PC-9 (cell line): ENCODE measurements at places on chromosomes 5 and 9. TPM values are rescaled to one million over a fixed set of nuclear protein-coding genes. Genes with fewer than 3 reads are reported as not detected.

DNA sequence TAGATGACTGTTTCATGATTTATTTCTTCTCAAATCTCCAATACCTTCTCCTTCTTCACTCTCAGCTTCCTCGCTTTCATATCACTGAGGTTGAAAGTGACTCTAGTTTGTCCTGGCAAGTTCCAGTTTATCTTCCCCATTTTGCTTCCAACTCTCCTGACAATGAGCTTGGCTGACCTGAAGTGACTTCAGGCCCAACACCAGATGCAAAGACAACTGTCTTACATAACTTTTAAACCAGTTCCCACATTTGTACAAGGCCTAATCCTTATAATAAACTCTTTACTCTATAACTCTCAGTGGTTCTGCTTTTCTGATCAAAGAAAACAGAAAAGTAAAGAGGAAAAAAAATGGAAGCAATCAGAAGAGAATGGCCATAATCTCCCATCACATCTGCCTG, 22.0 kb downstream of the GNG10 start:
- no peak overlapping the region for H3K27ac ChIP-seq
- H3K4me3 ChIP-seq: no peak overlapping the region
- H3K36me3 ChIP-seq: no peaks in the 10 kb centered on the region
- H3K4me1 ChIP-seq: no peaks in the 10 kb centered on the region
- DNase-seq: no peak

SUSD3 gene
- 8.4 and 8.7 TPM in 2 replicates for total RNA-seq

DNA sequence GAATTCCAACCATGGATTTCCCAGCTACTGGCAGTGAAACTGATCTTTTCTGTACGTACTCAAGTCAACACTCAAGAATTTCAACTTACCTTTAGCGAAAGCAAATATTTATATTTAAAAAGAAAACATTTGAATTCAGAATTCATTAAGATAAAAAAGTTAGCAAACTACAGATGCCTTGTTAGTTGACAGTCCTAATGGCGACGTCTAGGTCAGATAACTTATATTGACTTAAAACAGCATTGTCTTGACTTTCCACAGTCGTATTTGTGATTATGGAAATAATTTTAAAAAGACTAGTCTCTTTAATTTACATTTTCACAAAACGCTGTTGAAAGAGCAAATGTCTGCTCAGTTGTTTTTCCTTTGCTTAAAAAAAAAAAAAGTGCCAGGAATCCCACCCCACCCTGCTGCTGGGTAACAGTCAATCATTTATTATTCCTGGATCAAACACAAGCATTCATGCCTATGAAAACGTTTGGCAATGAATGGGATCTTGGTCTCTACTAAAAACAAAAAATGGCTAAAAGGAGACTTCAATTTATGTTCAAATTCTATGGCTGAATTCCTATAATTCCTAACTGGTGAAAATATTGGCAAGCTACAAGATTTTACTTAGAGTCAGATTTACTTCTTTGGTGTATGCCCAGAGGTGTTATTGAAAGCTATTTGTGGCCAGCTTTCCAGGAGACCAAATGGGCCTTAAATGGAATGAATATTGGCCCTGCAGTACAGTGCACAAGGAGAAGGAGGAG, 22.0 kb downstream of the OR2S2 start:
- no peak for DNase-seq
- no peaks in the 10 kb centered on the region for H3K27me3 ChIP-seq
- no peaks in the 10 kb centered on the region for H3K36me3 ChIP-seq
- no peak overlapping the region for H3K27ac ChIP-seq
- no peak overlapping the region for H3K4me3 ChIP-seq
- H3K4me1 ChIP-seq: no peaks in the 10 kb centered on the region

DNA sequence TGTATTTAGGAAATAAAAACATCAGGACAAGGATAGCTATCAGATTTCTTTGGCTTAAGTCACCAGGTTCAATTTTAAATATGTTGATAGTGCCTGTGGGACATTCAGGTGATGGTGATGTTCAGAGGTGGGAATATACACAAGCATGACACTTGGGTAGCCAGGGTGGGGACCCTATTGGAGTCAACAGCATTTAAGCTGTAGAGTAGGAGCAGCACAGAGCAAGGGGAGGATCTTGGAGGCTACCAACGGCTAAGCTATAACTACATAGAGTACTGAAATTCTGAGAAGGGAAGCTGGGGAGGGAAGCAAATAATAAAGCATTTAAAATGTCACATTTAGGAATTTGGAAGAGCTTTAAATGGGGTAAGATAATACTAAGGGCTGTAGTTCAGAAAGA, 177.7 kb downstream of the CPLANE1 start:
- H3K4me1 ChIP-seq: no peaks in the 10 kb centered on the region
- no peaks in the 10 kb centered on the region for H3K36me3 ChIP-seq
- no peaks in the 10 kb centered on the region for H3K27me3 ChIP-seq
- DNase-seq: no peak
- H3K4me3 ChIP-seq: no peak overlapping the region

DNA sequence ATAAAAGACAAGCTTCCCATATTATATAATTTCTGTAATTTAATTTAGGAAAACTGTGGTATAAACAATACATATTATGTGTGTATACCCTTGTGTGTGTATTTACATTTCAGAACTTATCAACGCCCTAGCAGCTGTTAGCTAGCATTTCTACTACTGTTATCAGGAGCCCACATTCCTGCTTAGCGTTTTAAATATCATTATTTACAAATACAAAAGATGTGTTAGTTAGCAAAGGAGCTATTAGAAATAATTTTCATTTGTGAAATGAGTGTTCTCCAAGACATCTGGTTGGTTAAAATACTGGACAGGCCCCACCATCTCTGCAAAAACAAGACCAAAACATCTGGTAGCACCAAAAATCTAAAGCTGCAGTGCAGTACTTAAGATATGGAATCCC, 48.0 kb downstream of the EPB41L4A start:
- DNase-seq: no peak
- H3K36me3 ChIP-seq: no peaks in the 10 kb centered on the region
- H3K27ac ChIP-seq: no peak overlapping the region
- no peaks in the 10 kb centered on the region for H3K27me3 ChIP-seq
- no peaks in the 10 kb centered on the region for H3K4me1 ChIP-seq
- no peak overlapping the region for H3K4me3 ChIP-seq
